ENCODE measurements at places on chromosomes 13 and 19.

DNA sequence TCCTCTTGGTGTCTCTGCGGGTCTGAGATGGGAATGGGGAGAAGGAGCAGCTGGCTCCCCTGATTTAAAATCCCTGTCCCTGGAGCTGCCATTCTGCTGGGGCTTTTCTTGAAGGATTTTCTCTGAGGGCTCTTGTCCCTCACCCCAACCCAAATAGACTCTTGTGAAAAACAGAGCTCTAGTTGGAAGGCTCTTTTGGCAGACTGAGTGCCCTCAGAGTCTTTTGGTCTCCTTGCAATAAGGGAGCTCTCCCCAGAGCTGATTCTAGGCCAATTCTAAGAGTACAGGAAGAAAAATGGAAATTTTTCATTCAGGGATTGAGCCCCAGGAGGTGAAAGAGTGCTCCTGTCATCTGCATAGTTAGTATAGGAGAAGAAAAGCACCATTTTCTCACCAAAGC, 238.3 kb downstream of the COG6 start:
- no peak for DNase-seq

DNA sequence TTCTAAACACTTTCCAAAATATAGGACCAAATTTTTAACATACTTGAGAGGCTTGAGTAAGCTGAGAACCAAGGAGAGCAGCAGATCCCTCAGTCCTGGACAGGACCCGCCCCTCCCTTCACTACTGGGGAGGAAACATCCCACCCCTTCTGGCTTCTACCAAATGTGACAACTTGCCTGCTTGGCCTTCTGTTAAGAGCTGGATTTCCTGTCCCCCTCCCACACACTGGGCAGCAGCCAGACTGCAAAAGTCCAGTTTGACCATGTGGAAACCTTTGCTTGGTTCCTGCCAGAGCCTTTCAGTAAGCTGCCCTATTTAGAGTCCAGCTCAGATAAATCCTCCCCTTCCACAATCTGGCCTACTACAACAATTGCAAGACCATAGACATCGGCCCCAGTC, 84.3 kb downstream of the FGF14 start:
- no peak for DNase-seq

GRCh38 chr13:107994137-107994536, 221.2 kb downstream of the LIG4 start:
- DNase-seq, result no peak

DNA sequence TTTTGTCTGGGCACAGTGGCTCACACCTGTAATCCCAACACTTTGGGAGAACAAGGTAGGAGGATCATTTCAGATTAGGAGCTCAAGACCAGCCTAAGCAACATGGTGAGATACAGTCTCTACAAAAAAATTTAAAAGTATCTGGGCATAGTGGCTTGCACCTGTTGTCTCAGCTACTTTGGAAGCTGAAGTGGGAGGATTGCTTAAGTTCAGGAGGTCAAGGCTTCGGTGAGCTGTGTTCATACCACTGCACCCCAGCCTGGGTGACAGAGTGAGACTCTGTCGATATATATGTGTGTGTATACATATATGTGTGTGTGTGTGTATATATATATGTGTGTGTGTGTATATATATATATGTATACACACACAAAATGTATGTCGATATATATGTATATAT, 833.0 kb downstream of the PCDH9 start:
- no peak for DNase-seq

DNA sequence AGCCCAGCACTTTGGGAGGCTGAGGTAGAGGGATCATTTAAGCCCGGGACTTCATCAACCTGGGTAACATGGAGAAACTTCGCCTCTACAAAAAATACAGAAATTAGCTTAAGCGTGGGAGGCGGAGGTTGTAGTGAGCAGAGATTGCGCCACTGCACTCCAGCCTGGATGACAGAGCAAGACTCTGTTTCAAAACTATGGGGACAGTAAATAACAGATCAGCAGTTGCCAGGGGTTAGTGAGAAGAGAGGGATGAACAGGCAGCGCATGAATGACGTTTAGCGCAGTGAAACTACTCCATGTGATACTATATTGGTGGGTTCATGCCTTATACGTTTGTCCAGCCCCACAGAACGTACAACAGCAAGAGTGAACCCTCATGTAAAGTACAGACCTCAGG, 7.1 kb upstream of the ICAM3 start:
- DNase-seq, result no peak

- no peak for DNase-seq
These were observed 6.4 kb downstream of the WIZ start for GRCh38 chr19:15443325-15443724.

DNA sequence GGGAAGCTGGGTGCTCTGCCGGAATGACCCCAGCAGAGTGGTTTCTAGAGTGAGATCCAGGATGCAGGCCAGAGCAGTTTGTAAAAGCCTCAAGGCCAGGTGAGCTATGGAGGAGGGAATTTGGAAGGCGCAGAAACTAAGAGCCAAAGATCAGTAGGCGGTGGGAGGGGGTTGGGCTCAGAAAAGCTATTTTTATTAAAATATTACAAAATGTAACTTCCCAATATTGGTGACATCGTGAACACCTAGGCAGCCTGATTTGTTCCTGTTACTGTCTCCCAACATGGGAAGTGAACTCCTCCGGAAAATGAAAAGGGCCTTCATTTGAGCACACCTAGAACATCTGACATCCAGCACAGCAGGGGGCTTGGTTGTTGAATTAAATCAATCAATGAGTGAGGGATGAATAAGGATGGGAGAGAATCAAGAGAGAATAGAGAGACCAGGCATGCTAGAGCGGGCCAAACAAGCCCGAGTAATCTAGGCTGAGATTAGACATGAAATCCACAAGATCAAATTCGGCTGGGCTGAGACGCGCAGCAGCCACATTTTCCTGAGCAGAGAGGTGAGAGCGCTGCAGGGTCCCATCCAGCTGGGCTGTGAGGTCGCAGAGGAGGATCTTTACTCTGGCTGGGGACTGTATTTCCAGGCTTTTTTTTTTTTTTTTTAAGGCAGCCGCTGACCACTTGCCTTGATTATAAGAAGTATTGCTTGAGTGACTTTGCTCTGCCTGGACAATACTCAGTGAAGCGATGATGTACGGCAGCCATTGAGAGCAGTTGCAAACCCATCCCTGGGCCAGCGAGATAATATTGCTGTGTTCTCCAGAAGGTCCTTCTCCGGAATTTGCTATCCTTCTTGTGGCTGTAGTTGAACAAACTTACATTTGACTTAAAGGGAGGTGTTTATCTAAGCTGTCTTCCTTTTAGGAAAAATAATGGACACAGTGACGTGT, 178.0 kb upstream of the KL start:
- no peak for DNase-seq

- DNase-seq, result no peak
These were observed 209.6 kb downstream of the KLF12 start for GRCh38 chr13:73924607-73925006.

GRCh38 chr13:29954082-29955028, 103.9 kb upstream of the UBL3 start:
- no peak for DNase-seq

GRCh38 chr19:23999821-24000610, 85.3 kb downstream of the ZNF726 start:
- DNase-seq, result no peak

- no peak for DNase-seq
These were observed 26.4 kb upstream of the DPP9 start for GRCh38 chr19:4749870-4750590.

- DNase-seq, result no peak
These were observed 302.6 kb downstream of the COG6 start for GRCh38 chr13:39957868-39958677.

DNA sequence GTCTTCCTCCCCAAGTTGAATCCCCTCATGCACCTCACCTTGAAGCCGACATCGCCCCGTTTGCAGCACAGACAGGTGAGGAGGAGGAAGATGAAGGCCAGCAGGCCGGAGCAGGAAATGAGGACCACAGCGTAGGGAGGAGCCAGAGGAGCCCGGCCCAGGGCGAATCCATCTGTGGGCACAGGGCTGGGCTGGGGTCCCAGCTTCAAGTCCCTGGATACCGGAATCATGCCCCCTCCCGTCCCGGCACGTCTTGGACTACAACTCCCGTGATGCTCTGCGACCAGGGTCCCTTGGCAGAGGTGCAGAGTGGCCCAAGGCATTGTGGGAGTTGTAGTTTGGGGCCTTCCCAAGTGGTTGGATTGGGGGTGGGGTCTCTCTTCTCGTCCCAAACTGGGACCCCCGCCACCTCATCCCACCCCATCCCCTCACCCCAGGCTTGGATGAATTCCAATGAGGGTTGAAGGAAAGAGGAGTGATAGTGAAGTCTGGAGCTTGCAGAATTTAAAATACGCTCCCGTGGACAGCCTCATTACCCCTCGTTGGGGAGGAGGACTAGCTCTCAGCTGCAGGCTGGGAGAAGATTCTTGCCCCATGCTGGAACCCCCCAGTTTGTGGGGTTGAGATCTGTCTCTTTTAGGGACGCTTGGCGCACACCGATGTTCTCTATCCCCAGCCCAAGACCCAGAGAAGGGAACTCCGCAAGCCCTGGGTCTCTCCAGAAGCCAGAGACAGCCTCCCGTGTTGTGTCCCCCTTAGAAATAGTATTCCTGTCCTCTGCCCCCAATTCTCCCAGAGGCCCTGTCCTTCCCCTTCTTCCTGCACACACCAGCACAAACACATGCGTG, 990 bp downstream of the LMTK3 start:
- no peak for DNase-seq

GRCh38 chr19:16001481-16002312, 52.9 kb downstream of the OR10H4 start:
- no peak for DNase-seq

DNA sequence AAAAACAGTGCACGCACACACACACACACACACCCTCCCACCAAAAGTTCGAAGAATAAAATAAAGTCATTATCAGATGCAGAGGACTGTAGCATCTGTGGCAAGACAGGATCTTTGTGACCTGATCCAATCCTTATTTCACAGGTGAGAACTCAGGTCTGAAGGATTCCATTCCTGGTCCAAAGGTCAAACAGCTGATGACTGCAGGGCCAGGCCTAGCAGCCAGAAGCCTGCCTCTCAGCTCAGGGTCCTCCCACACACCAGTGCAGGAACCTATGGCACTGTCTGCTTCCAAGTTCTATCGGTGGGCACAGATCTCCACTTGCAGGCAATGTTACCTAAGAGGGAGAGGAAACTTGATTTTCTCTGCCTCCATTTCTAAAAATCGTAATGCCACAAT, 57.5 kb downstream of the SERP2 start:
- DNase-seq, result no peak

DNA sequence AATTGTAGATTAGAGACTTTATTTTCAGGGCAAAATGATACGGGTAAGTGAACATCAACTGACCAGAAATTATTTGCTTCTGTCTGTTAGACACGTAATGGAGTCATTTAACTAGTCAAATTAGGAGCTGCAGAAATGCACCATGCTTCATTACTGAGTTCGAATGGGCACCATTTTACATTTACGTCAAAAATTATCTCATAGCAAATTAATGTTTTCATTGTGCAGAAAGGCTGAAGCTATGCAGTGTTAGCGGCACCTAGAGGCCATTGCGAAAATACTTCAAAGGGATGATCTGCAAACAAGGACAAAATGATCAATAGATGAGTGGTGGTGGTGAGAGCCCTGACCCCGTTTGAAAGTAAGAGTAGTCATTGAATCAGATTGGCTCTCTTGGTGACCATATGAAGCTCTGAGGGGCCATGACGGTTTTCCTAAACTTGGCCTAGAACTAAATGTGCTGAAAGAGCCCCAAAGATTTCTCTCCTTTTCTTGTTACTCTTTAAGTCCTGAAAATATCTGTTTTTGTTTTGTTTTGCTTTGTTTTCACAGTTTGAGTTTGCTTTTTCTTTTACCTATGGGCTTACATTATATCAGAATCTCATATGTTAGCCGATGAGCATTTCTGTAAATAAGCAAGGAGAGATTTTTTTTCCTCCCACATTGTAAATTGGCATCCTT, 277.9 kb downstream of the ZNF536 start:
- DNase-seq, result no peak

- DNase-seq, result no peak
These were observed 6.3 kb downstream of the SLC7A10 start for GRCh38 chr19:33219261-33219815.

- DNase-seq, result no peak
These were observed 46.4 kb upstream of the ZNF536 start for GRCh38 chr19:30325676-30326392.

Measured in esophagus squamous epithelium (tissue), 5 donors.